ENCODE measurements at places on chromosomes 6 and 20.

- no peak for DNase-seq
Measured at GRCh38 chr6:149157126-149157525, 160.4 kb upstream of the TAB2 start.

- no peak for DNase-seq
Measured at GRCh38 chr6:63821442-63821841, 185.8 kb downstream of the PHF3 start.

GRCh38 chr20:63706852-63707557 is 771 bp downstream of the ARFRP1 start:
- DNase-seq = no peak

DNA sequence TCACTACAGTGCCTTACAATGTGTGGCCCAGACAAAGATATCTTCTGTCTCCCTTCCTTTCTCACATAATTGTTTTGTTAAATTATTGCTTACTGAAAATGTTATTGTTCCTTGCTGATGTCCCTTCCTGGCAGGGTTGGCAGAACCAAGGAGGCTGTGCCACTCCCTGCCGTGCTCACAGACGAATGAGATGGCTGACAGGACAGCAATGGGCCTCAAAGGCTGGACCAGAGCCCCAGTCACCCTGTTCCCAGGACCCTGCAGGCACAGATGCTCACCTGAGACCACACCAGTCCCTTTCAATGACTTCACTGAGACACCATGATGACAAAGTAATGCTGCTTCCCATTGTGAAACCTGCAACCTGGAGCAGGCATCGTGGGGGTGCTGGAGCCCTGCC is 375.1 kb downstream of the HACE1 start:
- no peak for DNase-seq

DNA sequence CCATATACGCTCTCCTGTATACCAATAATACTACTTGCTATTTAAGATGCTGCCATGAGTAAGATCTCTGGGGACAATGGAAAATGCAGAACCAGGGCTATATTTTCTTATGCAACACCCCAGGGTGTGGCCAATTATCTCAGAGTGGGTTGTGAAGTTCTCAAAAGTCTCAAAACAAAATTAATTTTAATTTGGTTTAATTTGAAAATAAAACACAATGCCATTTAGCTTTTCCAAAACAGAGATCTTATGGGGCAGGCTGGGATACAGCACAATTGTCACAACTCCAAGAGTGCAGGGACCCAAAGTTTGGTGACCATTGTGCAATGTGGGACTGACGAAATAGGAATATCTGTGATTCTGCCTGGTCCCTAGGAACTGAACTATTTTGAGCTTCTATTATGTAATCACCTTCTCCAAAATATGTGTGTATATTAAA is 43.1 kb downstream of the MBOAT1 start:
- DNase-seq = no peak

DNA sequence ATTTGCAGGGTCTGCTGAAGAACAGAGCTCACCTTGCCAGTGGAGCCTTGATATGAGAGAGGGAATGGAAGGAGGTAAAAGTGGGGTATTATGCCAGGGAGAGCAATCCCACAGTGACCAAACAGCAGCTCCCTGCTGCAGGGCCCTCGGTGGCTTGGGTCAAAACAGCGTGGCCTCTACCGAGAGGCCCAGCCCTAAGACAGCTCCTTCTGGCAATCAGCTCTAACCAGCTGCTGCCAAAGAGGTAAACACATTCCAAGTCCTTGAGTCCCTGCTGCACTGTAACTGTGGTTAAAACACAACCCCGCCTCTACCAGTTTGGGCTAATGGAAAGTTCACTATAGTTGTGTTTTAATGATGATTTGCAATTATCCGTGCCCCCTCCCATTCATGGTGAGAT is 1.4 kb upstream of the DAAM2 start:
- peak; percentile 11 for DNase-seq

DNA sequence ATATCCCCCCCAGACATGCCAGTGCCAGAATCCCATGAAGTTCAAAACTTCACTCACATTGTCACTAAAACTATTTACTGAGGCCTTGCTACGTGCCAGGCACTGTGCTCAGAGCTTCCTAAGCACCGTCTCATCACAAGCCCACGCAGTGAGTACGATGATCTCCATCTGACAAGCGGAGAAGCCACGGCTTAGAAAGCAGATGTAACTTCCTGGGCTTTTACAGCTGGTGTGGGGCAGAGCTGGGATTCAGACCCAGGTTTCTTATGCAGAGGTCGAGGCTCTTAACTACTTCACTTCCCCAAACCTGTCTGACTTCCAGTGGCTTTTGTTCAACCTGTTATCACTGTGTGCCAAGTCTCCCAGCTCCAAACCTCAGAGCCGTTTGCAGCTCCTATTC is 8.3 kb downstream of the MDGA1 start:
- DNase-seq = no peak

- DNase-seq = no peak
Measured at GRCh38 chr6:66735106-66735890, 1028.3 kb upstream of the EYS start.
